MM.1S (cell line): ENCODE measurements at places on chromosomes 2 and 18.

- no peak for DNase-seq
Measured at GRCh38 chr2:85468704-85469349, 50.3 kb downstream of the SH2D6 start.

GRCh38 chr2:172884336-172884735 is 148.7 kb downstream of the RAPGEF4 start:
- no peak for DNase-seq

DNA sequence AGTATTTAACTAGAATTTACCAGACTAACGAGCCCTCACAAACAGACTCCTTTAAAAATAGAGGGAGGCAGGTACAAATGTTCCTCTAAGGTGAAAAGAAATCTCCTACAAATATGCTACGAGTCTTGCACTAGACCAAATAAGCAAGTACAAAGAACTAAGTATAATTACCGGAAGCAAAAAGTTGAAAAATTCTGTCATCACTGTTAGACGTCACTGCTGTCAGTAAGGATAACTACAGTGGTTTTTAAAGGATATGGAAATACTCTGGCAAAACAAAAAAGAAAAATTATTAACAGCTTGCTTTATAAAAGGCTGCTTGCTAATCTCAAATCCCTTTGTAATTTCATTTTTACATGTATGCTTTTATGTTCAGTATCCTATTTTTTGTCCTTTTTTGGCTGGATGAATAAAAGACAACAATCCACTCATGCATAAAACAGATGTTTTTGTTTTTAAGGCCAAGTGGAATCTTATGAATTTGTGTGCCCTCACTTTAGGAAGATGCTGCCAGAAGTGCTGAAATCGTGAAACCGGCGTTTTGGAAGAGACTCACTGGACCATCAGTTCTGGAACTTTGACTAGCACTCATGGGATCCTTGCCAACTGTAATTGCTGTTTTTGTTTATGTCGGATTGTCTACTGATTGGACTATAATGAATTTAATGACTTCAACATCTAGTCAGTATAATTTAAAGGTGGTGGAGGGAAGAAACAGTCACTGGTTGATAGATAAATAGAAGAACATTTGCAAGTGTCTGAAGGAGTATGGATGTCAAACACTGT is 6.7 kb downstream of the ZNF521 start:
- DNase-seq = no peak

DNA sequence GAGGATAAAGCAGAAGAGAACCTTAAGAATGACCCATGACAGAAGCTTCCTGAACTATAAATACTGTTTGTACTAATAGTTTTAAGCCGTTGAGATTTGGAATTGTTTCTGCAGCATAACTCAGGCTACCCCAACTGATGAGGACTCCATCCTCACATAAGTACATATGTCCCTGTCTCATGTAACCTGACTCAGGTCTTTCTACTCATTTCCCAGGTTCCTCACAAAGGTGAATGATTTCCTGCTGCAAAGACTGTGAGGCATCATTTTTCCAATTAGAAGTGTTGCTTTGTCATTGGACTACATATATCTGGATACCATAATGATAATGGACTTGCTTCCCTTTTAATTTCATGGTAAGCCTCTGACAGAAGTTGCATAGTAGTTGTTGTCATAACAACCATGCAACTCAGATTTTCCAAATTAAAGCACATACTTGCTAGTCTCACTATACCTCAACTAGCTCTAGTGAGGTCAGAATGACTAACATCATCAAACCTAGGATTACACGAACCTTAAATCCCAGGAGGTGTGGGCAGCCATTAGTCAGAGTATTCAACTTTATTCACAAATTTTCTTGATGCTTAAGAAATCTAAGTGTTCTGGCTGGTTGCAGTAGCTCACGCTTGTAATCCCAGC is 38.0 kb upstream of the NEDD4L start:
- DNase-seq = no peak

GRCh38 chr18:23822590-23823385 is 133.5 kb downstream of the LAMA3 start:
- DNase-seq = no peak

- no peak for DNase-seq
Measured at GRCh38 chr18:22486667-22487066, 69.0 kb upstream of the CTAGE1 start.

DNA sequence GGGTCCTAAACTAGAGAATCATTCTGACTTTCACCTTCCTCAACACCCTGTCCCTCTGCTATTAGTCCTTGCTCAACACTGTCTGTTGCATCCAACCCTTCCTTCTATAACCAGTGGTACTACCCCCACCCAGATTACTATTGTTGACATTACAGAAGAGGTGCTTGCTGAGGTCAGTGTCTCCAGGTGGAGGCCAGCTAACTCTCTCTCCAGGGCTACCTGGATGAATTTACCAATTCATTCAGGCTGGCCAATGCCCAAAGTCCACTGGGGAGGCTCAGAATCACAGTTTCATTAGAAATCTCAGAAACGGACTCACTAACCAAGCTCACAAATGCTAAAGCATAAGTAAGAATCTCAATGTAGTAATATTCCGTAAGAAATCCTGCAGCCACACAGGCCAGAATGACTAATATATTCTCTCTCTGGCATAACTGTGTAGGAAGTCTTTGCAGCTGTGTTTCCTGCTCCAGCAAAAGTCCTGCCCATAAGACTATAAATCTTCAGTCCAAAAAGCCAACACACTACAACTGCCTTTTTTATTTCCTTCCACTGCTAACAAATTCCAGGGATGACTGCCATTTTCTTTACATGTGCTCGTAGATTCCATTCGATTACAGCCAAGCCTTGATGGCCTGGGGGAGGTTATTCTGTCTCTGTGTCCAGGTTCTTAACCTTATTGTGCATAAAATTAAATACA is 10.0 kb upstream of the TTR start:
- no peak for DNase-seq

DNA sequence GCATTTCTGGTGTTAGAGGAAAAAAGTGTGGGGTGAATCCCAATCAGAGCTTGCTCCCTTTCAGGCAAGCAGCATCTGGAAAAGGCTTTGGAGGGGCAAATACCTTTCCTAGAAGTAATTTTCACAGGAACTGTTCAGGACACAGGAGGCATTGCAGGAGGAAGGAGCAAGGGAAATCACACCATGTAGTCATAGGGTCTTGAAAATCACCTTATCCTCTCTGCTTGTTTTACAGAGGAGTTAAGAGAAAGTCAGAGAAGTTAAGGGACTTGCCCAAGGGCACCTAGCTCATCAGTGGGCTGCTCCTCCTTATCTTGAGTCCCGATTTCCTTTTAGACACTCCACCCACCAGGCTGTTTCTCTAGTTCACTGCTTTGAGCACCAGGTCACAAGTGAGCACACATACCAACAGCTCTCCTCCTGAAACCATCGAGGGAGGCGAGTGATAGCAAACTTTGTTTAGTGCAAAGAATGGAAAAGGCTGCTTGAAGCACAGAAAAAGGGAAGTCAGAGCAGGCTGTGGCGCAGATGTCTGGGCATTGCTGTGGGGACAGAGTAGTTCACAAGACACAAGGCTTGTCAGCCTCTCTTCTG is 89.2 kb upstream of the CXCR4 start:
- DNase-seq = no peak

GRCh38 chr2:179646862-179647587 is 214.4 kb downstream of the ZNF385B start:
- no peak for DNase-seq

- DNase-seq = no peak
Measured at GRCh38 chr2:85732467-85733120, 21.2 kb upstream of the ATOH8 start.

- peak; percentile 37 for DNase-seq
Measured at GRCh38 chr2:20050104-20050645, 1.3 kb downstream of the LAPTM4A start.

GRCh38 chr2:239598011-239598731 is 197.4 kb upstream of the HDAC4 start:
- no peak for DNase-seq

GRCh38 chr18:51251625-51252024 is 54.1 kb upstream of the MEX3C start:
- peak; percentile 63 for DNase-seq

- no peak for DNase-seq
Measured at GRCh38 chr2:32688541-32688940, 60.7 kb downstream of the TTC27 start.

DNA sequence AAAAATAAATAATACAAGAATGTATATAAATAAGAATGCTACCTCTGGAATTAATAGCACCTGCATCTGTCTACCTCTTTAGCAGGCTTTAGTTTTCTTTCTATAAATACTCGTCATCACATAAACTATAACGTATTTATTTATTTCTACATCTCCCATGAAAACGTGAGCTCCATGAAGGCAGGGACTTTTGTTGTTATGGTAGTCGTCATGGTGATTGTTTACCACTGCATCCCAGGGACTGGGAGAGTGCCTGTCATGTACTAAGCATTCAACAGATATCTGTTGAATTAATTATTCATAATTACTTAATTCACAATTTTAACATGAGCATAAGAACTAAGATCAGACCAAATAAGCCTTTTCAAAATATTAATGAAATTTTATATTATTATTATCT is 386.6 kb downstream of the NRXN1 start:
- DNase-seq = no peak

DNA sequence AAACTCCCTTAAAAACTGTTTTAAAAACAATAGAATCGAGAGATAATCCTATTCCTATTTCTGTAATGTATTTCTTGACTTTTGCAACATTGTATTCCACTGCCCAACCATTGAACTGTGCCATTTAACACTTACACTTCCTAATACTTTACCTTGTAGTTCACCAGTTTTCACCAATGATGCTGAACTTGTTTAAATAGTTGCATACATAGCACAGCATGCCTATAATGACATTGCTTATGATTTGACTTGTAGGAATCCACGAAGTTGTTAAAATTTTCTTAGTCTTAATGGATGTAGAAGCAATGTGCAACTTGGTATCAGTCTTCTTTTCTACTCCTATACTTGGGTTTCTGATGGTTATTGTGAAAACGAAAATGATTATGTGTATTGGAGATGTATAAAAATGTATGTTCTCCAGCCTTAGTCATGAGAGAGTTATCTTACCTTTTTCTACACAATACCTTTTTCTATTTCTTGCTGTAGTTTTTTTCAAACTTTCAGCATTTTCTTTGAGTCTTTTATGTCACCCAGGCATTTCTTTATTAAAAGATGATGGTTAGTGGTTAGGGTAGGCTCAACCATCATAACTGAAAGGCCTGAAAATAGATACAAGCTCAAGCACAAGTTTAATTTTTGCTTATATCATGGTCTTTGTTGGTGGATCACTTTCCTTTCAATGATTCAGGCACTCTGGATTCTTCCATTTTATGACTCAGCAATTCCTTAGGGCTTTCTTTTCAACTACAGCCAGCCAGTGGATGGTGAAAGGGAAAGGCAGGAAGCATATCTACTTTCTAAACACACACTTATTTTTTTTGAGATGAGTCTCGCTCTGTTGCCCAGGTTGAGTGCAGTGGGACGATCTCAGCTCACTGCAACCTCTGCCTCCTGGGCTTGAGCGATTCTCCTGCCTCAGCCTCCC is 9.4 kb downstream of the GPD2 start:
- no peak for DNase-seq

DNA sequence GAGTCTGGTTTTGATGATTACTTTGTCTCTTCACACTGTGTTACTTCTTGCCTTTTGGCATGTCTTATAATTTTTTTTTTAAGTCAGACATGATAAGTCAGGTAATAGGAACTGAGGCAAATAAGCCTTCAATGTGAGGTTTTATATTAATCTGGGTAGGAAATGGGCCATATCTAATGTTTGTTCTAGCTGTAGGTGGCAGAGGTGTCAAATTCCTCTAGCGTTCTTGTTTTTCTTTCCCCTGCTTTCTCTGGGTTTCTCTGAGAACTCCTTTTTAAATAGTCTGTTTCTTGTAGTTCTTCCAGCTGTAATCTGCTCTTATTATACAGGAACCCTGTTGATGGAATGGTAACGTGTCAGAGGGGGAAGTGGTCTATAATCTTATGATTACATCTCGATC is 5.7 kb downstream of the SP140 start:
- DNase-seq = no peak

- DNase-seq = no peak
Measured at GRCh38 chr2:162232671-162233070, 10.6 kb downstream of the FAP start.
